CD4-positive, alpha-beta T cell treated with Interleukin-21 for 1 hour (primary cell): ENCODE measurements at places on chromosomes 3 and 15.

- DNase-seq = no peak
Observed at GRCh38 chr3:50286322-50287227, 5.7 kb downstream of the IFRD2 start.

GRCh38 chr15:39411102-39411989, 169.5 kb upstream of the THBS1 start:
- DNase-seq = no peak

DNA sequence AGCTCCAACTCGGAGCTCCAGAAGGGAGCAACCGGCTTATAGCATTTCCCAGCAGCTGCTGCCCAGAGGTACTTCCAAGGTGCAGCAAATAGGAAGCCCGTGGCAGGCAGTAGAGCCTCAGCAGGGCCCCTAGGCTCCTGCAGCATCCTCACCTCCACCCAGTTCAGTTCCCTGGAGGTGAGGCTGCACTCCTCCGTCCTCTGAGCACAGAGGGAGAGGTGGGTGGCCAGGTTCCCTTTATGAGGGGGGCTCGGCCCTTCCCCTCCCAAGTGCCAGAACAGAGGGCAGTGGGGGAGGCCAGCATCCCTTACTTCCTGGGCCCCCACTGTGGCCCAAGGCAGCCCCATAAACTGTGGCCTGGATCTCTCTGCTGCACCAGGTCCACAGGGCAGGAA, 150.2 kb downstream of the ATP10A start:
- DNase-seq = no peak

DNA sequence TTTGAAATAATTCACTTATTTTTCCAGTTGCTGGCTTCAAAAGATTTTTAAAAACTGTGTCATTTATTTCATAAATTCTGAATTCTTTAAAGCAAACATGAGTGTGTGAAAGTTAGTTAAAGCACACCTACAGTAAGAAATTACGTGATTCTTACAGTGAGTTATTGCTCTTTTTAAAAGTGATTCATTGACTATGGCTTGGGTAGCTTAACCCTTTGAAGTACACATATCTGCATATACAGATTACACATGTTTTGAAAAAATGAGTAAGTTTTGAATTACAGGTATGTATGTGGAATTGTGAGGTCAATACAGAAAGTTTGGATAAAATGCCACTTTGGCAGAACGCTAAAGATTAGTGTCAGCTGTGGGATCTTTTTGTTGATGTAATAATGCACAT, 64.5 kb upstream of the MBNL1 start:
- no peak for DNase-seq

- DNase-seq = no peak
Observed at GRCh38 chr3:140603766-140604165, 74.1 kb upstream of the TRIM42 start.

DNA sequence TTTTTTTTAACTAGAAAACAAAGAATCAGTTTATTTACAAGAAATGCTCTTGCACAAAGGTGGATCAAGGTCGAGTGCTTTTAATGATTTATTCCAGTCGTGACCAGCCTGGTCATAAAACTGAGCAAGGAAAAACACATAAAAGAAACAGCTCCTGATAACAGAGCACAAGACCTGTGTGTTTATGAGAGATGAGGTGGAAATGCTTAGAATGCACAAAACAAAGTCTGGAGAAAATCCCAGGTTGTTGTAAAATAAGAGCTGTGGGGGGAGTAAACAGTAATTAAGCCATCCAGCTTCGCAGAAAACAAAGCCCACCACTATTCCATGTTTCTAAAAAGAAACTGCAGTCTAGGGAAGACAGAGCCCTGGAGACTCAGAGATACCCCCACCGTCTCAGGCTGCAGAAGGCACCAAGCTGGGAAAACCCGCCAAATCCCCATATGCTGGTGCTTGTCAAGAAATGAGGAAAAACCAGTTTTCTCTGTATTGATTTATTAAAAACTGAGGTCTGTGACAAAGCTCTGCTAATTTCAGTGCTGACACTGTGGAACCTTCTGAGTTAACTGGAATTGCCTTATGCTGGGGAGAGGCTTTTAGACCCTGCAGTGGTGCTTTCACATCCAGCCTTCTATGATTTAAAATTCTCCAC, 139.3 kb downstream of the ADAMTS17 start:
- no peak for DNase-seq

DNA sequence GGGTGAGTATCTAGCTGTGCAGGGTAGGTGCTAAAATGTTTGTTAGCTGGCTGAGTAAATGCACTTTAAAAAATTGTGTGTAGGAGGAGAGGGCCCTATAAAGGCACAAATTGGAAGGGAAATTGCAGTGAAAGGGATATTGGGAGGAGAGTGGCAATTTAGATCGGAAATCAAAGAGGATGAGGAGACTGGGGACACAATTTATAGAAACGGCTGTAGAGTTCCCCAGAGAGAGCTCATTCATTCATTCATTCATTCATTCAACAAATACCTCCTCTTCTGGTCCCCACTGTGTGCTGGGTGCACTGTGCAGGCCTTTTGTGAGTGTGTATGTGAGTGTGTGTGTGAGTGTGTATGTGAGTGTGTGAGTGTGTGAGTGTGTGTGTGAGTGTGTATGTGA, 2.4 kb downstream of the DNAJA4 start:
- no peak for DNase-seq

DNA sequence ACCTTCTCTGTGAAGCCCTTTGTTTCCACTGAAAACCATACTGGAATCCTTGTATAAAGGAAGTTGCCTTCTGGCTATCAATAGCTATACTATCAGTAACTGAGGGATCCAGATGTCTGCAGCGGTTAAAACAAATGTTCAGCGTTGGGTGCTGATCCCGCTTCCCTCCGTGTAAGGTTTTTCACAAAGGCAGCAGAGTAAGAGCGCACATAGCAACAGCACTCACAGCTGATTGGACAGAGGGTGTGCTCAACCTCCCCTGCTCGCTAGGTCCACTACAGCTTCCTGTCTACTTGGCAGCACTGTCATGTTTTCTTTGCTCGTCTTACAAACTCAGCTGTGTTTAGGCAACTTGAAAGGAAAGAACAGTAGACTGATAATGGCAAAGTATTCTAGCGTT, 27.3 kb downstream of the ATOSA start:
- DNase-seq = peak; percentile 50

GRCh38 chr15:41597787-41598186, 38.8 kb downstream of the TYRO3 start:
- no peak for DNase-seq

DNA sequence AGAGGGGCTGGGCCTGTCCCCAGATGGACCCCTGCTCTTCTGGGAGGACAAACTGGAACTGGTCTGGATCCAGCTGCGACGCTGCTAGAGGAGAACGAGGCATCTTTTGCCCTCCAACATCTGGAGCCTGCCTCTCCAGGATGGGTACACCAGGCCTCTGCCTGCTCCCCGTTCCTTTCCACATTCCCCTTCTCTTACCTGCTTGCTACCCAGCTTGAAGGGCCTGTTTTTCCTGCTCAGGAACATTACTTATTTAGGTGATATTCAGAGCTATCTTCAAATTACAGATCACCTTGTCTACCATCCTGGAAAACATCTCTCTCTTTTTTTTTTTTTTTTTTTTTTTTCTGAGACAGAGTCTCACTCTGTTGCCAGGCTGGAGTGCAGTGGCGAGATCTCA, 64.0 kb downstream of the CHRD start:
- DNase-seq = no peak

- no peak for DNase-seq
Observed at GRCh38 chr3:33758864-33759263, 39.6 kb upstream of the PDCD6IP start.

- peak; percentile 7 for DNase-seq
Observed at GRCh38 chr3:113626503-113627371, 69.7 kb downstream of the USF3 start.

- DNase-seq = no peak
Observed at GRCh38 chr3:44104043-44104442, 137.6 kb upstream of the TOPAZ1 start.

DNA sequence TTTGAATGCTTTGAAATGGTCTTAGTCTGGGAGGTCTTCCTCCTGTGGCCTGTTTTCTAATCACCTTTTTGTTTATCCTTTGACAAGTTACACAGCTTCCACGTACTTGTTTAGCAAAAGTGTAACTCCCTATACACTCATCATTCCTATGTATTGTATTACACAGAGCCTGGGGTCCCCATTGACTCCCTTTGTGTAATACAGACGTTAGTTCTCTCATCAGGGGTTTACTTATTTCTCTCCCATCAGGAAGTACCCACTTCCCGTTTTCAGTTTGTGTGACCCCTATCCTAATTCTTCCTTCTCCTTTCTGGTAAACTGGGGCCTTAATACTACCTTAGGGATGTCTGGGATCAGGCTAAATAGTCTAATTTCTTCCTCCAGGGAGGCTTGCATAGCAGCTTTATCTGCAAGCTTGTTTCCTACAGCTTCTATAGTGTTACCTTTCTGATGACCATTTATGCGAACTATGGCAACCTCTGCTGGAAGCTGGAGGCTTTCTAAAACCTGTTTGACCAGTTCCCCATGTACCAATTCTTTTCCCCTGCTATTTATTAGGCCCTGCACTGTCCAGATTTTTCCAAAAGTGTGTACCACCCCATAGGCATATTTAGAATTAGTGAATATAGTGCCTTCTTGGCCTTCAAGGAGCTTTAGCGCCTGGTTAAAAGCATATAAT, 22.4 kb downstream of the ARL8B start:
- DNase-seq = no peak

- DNase-seq = no peak
Observed at GRCh38 chr3:7075117-7075516, 214.2 kb downstream of the GRM7 start.

- no peak for DNase-seq
Observed at GRCh38 chr15:90883976-90884718, at the start of gene FES. Gene FES (plus strand): TSS chr15:90884504. CDS start chr15:90885046, 542 bp downstream.

DNA sequence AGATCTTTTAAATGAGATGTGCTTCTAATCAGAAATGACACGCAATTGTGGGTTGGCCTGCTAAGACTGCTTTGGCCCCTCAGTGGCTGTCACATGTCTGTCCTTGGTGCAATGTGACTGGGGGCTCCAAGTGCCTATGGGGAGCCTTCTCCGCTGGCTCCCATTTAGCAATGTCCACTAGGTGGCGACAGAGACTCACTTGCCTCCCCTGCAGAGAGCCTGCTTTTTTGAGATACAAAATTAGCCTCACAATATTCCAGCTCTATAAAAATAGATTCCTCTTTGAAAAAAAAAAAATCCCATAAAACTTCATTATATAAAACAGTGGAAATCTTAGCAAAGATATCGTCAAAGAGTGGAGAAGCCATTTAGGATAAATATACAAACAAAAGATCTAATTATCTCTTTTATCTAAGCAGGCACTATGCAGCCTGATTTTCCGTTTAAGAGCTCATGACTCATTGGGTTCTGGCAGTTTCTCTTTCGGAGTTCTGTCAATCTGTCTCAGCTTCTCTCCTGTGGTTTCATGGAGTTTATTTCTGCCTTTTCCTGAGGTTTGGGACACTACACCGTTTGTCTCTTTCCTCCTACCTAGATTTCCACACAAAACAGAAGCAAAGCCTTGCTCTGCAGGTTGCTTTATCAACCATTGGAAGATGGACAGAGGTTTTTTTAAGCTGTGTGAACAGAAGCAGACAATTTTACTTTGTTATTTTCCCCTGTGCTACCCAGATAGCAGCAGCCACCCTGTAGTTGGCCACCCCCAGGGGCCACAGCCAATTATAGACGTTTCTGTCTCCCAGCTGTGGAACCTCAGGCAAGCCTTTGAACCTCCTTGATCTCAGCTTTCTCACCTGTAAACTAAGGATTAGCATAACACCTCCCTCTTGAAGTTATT, 68.4 kb upstream of the TNFAIP8L3 start:
- DNase-seq = peak; percentile 41
